Islet precursor cell (in vitro differentiated cells): ENCODE measurements at places on chromosomes 7 and 10.
A peak's percentile ranks its signal among the peaks of the same experiment; 100 is the strongest.

DNA sequence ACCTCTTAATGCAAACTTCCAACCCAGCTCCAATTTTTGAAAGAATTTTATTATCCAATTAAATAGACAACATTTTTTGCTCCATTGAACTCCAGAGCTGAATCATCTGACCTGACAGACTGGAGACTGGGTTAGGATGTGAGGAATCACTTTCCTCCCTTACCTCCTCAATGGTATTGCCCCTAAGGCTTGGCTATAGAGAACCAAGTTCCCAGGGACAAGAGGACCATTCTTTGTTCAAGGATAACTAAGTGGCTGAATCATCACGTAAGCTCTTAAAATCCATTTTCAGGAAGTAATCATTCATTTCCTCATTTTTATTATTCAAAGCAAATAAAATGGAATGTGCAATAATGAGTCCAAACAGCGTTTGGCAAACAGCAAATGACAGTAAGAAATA, 335.1 kb downstream of the GATA3 start:
- peak; percentile 53 for DNase-seq

DNA sequence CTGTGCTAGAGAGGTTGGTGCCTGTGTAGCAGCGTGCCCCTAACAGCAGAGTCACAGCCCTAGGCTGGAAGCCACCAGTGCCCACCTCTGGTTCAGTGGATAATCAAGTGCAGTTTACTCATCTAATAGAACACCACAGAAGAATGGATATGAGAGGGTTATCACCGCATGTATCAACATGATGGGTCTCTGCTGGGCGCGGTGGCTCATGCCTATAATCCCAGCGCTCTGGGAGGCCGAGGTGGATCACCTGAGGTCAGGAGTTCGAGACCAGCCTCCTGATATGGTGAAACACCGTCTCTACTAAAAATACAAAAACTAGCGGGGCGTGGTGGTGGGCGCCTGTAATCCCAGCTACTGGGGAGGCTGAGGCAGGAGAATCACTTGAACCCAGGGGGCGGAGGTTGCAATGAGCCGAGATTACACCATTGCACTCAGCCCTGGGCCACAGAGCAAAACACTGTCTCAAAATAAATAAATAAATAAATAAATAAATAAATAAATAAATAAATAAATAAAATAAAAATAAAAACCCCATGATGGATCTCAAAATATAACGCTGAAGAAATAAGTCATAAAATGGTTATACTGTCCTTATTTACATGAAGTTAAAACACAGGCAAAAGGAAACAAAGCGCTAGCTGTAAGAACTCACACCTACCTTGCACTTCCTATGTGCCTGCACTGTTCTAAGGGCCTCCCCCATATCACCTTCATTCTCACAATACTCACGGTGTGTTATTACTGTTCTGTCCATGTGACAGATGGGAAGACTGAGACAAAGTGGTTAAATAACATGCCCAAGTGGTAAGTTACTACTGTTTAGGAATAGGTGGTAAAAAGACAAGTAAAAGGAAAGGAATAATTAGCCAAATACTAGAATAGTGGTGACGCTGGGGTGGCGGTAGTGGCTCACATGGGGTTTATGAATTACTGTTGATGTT, 70.9 kb downstream of the AMZ1 start:
- no peak for DNase-seq

DNA sequence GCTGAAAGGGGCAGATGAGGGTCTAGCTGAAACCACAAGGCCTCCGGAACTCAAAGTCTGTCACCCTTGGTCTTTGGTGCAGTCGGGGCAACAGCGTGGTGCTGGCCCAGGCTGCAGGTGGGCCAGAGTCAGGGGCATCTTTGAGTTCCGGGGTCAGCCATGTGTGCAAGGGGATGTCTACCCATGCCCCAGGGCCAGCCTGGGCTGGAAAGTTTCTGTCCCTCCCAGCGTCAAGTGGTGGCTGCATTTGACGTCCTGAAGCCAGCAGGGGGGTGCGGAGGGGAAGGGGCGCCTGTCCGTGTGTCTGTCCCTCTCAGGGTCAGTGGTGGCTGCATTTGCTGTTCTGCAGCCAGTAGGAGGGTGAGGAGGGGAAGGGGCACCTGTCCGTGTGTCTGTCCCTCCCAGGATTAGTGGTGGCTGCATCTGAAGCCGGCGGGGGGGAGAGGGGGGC, 638 bp downstream of the BRAT1 start:
- peak; percentile 60 for DNase-seq

- no peak for DNase-seq
Measured at GRCh38 chr10:70509757-70510147, 31.2 kb downstream of the PALD1 start.

DNA sequence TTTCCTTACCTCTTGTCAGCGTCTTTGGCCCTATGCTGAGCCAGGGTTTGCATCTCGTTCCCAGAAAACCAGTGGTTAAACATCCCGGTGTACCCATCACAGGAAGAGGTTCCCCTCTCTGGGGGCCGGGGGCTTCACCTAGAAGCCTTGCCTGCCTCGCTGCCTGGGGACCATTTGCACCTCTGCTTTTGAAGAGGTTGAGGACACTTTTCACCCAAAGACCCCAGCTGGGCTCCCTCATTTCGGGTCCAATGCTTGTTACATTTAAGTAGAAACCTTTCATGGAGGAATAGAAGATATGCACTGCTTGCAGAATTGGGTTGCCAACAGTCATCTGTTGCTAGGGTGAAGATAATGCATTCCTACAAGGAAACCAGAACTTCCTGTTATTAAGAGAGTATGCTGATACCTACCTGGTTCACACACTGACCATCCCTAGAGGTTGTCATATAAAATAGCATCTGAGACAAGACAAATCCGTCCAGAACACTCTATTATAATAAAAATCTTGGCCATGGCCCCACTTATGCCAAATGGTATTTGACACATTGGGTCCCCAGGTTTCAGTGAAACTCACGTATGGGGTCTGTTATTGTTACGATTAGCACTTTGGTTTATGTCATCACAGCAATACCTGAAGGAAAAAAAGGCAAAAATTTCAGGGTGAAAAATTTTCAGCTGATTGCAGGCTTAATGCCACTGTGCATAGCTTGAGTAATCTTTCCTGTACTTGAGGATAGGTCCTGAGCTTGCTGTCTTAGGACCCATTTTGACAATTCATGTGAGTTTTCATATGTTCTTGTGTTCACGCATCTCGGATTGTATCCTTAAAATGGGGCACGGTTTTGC, 917 bp downstream of the ZNF365 start:
- DNase-seq: no peak

GRCh38 chr10:10976652-10977051, 41.0 kb upstream of the CELF2 start:
- no peak for DNase-seq

DNA sequence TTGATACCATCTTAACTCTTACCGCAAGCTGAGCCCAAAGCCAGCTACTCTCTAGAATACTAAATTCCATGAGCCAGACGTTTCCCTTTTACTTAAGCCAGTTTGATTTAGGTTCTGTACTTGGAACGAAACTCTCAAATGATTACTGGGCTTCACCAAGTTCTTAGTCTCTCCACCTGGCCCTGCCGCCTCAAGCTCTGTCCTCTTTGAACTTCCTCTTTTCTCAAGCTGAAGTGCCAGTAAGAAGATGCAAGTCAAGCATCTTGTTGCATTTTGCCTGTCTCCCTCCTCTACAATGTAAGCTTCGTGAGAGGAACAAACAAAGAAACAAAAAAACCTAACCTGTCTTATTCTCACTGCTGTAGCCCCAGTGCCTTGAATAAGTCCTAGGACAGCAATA, 358.2 kb upstream of the NPVF start:
- DNase-seq: no peak

DNA sequence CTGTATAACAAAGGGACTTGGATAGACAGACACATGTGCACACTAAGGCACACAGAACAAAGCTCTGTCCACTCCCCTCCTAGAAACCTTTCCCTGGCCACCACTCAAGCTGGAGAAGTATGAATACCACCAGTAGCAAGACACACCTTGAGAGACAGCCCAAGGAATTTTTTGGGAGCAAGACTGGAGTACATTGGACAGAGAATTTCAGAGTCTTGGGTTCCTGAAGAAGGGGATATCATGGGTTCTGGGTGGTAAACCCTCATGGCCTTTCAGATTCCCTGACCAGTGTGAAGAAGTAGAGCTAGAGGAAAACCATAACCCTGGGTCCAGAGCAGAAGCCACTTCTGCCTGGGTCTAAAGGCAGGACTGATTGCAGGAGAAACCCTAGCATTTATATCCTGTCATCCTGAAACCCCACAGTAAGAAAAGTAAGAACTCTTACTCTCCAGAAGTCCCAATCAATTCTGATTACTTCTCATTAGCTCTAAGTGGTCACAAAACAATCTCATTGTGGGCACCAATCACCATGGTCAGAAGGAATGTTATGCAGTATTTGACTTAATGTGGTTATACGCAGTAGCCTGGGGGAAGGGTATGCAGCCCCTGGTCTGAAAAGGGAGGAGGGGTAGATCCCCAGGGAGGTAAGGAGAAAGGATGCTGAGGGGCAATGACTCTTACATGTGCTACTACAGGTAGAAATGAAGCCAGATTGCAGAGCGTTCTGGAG, 20.4 kb upstream of the MACC1 start:
- DNase-seq: no peak

- DNase-seq: no peak
Measured at GRCh38 chr7:37007691-37008090, 283.4 kb upstream of the AOAH start.

- DNase-seq: no peak
Measured at GRCh38 chr7:91526404-91526803, 262.2 kb downstream of the FZD1 start.
